Fibroblast of villous mesenchyme (primary cell): ENCODE measurements at places on chromosomes 3 and 15.

- no peak for DNase-seq
These were observed 624 bp downstream of the AKAP13 start for GRCh38 chr15:85380812-85381642.

- no peak for DNase-seq
These were observed 175.9 kb downstream of the THRB start for GRCh38 chr3:24318677-24319287.

GRCh38 chr3:164417955-164418354 lies 660.3 kb downstream of the SI start:
- DNase-seq, result no peak

- DNase-seq, result no peak
These were observed 12.9 kb downstream of the REC114 start for GRCh38 chr15:73455876-73456275.

- DNase-seq, result no peak
These were observed 23.1 kb upstream of the ANKRD28 start for GRCh38 chr3:15820911-15821310.

- DNase-seq, result peak; percentile 37
These were observed 23.5 kb downstream of the DTWD1 start for GRCh38 chr15:49644364-49644794.

DNA sequence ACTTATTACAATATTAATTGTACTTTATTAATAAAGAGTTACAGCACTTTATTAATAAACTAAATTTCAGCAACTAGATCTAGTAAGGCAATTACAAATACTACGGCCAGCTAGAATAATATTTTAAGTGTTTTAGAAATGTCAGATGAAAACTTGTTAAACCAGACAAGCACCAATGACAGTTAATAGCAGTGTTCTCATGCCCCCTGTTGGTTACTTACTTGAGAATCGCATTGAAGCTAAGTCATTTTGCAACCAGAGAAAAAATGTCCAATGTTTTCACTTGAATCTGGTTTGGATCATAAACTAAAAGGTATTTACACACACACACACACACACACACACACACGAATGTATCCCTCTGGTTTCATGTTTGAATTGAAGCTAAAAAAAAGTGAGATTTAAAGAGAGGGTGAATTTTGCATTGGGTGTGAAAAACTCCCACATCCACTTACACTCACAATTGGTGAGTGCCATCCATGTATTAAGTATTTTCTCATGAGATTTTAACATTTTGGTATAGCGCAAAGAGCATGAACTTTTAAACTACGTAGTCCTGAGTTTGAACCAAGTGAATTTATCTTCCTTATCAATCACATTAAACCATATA lies 347.7 kb downstream of the ZBBX start:
- peak; percentile 45 for DNase-seq

DNA sequence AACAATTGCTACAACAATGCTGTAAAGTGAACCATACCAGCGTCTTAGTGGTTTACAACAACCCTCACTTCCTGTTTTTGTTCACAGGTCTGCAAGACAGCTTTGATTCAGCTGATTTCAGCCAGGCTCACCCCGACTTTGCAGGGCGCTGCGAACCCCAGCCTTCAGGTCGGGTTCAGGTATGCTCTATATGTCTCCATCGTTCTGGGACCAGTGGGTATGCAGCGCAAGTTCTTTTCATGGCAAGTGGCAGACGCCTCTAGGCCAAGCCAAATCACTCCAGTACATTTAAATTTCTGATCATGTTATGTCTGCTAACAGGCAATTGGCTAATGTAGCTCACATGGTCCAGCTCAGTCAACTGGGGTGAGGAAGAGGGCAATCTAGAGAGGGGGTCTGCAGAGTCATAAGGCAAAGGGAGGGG lies 52.4 kb upstream of the RGMA start:
- DNase-seq, result no peak

- DNase-seq, result no peak
These were observed 517.0 kb upstream of the NAALADL2 start for GRCh38 chr3:174342171-174342570.

GRCh38 chr15:74383286-74383685 lies 15.8 kb upstream of the CYP11A1 start:
- no peak for DNase-seq

DNA sequence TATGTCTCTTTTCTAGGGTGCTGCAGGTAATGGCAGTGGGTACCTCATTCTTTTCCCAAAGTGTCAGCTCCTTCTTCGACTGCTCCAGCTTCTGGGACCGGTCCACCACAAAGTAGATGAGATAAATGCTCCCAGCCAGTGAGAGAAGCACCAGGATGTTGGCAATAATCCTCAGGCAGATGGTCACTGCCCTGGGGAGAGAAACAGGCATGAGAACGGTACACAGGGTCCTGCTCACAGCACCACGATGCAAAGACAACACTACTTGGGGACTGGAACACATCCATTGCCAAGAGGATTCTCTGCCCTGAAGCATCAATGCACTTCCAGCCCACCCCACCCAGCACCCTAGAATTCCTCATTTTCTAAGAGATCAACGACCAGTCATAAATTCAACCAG lies 22.4 kb downstream of the TMC3 start:
- DNase-seq, result no peak

- DNase-seq, result no peak
These were observed 8.4 kb upstream of the MINDY2 start for GRCh38 chr15:58762731-58763130.

GRCh38 chr3:172612871-172613678 lies 89.8 kb upstream of the TNFSF10 start:
- DNase-seq, result peak; percentile 47

- no peak for DNase-seq
These were observed 228.0 kb downstream of the MBNL1 start for GRCh38 chr3:152496716-152497115.

DNA sequence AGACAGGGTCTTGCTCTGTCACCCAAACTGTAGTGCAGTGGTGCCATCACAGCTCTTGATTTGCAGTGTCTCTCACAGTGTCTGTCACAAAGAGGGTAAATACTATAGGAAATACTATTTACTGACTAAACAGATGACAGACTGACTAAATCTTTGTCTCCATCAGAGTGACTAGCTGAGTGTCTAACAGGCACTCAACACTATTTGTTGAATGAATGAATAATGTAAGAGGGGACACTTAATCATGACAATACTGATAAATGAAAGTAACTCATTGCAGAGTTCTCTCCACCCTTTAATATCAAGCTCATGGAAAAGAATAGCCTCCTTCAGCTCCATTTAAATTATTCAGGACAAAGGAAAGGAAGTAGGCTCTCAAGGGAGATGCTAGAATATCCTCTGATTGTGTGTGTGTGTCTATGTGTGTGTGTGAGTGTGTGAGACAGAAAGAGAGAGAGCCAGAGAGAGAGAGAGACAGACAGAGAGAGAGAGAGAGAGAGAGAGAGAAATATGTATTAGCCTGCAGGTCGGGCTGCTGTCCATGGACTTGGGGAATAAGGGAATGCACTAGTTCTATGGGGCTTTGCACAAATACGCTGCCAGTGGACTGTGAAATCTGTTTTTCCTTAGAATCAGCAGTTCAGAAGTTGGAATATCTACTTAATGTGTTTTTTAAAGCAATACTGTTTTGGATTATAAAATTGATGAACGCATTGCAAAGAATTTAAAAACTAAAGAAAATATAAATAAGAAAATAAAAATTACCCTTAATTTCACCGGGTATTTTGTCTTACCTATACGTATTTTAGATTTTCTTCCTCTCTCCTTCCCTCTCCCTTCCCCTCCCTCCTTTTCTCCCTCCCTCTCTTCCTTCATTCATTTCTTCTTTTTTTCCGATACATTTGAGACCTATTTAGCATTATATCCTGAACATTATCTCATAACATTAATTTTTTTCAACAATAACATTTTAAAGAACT lies 132.9 kb upstream of the LRIG1 start:
- DNase-seq, result no peak
